ENCODE measurements at places on chromosomes 16 and 17.

DNA sequence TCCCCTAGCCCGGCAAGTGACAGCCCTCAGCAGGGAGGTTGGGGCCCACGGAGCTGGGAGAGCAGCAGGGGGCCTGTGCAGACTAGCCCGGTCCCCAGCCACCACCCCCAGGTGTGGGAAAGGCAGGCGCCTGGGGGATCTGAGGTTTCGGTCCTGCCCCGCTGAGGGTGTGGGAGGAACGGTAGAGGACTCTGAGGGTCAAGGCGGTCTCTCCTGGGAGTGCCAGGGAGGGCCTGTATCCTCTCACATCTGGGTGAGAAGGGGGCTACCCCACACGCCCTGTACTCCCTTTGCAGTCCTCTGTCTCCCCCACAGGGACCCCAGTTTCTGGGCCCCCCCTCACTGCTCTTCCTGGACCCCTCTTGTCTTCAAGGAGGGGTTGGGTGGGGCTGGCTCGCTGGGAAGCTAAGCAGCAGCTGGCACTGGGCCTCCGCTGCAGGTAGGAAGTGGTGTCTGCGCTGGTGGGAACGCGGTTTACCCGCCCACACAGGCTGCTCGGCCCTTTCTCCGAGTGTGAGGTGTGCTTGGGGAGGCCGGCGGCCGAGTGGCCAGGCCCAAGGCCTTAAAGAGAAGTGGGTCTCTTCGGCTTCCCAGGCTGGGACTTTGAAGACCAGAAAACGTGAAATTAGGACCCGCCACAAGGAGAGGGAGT, 15.4 kb downstream of the CD7 start:
- DNase-seq, result no peak
- no peak overlapping the region for H3K4me3 ChIP-seq
- no peak overlapping the region for H3K27ac ChIP-seq

- H3K4me1 ChIP-seq, result no peaks in the 10 kb centered on the region
- H3K27ac ChIP-seq, result no peak overlapping the region
- H3K4me3 ChIP-seq, result no peak overlapping the region
- no peaks in the 10 kb centered on the region for H3K36me3 ChIP-seq
Measured at GRCh38 chr17:44769647-44770084, 10.9 kb downstream of the ADAM11 start.

GRCh38 chr17:80860703-80861417, 130.8 kb upstream of the CHMP6 start:
- H3K36me3 ChIP-seq, result peaks cover 34% of the 10 kb centered on the region
- no peak for DNase-seq
- H3K4me1 ChIP-seq, result peaks cover 10% of the 10 kb centered on the region
- H3K27ac ChIP-seq, result no peak overlapping the region

DNA sequence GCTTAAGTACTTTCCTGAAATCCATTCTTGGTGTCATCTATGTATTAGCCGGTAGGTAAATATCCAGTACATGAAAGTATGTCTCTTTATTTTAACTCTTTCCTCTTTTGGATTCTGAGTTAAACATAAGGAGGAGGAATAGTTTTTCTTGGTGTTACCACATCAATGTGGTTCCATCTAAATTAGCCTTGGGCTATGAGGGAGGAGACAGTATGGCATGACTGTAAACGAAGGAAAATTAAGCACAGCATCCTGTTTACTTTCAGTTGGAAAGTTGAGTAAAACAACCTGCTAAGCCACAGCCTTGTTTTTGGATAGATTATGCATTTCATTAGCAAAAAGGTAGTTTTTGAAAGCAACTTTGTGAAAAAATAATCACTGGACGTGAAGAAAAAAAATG, 693.0 kb upstream of the SOX9 start:
- H3K27me3 ChIP-seq, result no peaks in the 10 kb centered on the region
- H3K27ac ChIP-seq, result no peak overlapping the region
- H3K4me3 ChIP-seq, result no peak overlapping the region
- DNase-seq, result no peak
- peaks cover 10% of the 10 kb centered on the region for H3K36me3 ChIP-seq

DNA sequence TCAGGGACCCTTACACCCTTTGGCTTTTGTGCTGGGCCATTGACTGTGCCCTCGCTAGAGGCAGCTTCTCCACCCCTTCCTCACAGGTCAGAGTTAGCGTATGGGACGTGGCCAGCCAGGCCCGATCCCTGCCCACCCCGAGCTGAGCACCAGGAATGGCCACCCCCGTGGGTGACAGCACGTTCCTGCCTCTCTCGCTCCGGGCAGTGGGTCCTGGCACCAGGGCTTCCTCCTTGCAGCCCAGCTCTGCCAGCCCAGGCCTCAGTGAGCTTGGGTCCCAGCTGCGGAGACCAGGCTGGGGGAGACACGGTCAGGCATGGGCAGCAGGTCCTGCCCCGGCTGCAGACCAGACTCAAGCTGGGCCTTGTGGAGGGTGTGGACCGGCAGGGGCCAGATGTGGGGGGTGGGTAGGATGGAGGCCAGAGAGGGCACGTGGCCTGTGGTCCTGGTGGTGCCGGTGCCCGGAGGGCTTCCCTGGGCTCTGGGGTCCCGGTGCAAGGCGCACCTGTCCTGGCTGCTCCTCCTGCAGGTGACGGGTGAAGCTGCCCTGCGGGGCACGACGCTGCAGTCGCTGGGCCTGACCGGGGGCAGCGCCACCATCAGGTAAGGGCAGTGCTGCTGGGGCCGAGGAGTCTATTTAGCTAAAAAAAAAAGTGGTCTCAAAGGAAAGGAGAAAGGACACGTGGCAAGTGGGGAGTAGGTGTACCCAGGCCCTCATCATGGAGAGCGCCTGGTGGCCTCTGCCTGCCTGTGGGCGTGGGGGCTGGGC, 18.2 kb downstream of the ASPSCR1 start:
- H3K36me3 ChIP-seq, result peaks cover 8% of the 10 kb centered on the region
- DNase-seq, result peak; percentile 13
- H3K27ac ChIP-seq, result no peak overlapping the region
- H3K4me3 ChIP-seq, result no peak overlapping the region
- H3K27me3 ChIP-seq, result no peaks in the 10 kb centered on the region

GRCh38 chr17:8905331-8905730, 37.9 kb upstream of the PIK3R6 start:
- no peaks in the 10 kb centered on the region for H3K4me1 ChIP-seq
- H3K27me3 ChIP-seq, result peaks cover 54% of the 10 kb centered on the region
- peak; percentile 24 for DNase-seq
- no peak overlapping the region for H3K4me3 ChIP-seq
- H3K36me3 ChIP-seq, result no peaks in the 10 kb centered on the region

DNA sequence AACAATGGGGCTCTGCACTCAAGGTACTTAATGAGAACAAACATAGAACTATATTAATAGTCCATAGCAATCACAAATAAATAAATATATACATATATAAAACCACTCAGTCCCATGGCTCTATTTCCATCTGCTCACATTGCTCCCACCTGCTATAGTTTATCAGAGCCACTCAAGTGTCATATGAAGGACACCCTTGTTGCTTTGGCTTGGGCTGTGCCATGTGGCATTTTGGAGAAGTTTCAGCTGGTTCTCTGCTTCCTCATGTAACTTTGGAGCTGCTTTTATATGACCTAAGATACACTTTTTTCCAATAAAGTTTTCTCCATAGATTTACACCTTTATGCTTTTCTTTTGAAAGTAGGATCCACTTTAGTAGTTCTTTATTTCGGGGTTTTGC, 126.4 kb downstream of the KCNJ2 start:
- H3K27me3 ChIP-seq, result no peaks in the 10 kb centered on the region
- no peak overlapping the region for H3K4me3 ChIP-seq
- no peak for DNase-seq

- DNase-seq, result no peak
- H3K4me3 ChIP-seq, result no peak overlapping the region
- peaks cover 45% of the 10 kb centered on the region for H3K4me1 ChIP-seq
- peaks cover 5% of the 10 kb centered on the region for H3K36me3 ChIP-seq
Measured at GRCh38 chr17:61284746-61285145, 114.9 kb upstream of the TBX2 start.

- peaks cover 22% of the 10 kb centered on the region for H3K4me1 ChIP-seq
- peaks cover 3% of the 10 kb centered on the region for H3K36me3 ChIP-seq
- H3K4me3 ChIP-seq, result peak overlapping the region; percentile 92
- DNase-seq, result no peak
- peaks cover 20% of the 10 kb centered on the region for H3K27me3 ChIP-seq
Measured at GRCh38 chr17:32443827-32444300, 446 bp upstream of the PSMD11 start.

DNA sequence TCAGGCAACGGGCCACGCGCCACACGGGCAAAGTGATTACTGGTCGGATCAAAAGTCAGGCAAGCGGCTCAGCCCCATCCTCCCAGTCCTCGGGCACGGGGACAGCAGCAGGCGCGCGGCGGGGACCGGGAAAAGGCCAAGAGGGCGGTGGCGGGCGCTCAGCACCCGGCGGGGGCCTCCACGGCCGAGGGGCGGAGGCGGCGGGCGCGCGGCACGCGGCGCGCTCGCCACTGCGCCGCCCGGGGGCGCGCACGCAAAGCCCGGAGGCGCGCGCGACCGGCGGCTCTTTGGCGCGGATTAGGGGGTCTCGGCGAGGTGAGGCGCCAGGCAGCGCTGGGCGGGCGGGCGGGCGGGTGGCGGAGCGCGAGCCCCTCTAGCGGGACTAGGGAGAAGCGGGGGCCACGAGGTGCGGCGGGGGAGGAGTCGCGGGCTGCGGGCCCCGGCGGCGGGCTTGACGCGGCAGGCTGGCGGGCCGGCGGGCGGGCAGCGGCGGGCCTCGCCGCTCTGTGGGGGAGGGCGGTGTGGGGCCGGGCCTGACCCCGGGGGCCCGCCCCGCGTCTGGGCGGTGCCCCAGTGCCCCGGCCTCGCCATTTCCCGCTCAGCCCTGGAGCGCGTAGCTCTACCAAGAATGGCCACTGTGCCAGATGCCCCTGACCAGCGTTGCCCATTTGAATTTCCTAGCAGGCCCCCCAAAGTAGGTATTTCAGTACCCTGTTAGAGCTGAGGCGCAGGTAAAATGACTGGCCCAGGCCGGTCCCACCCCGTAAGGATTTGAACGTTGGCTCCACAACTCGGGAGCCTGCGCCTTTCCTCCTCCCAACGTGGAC, at the start of the genes ACACA and TADA2A:
TSS of gene ACACA (minus strand) at position 202 of the 827 bp plus-strand sequence. CDS start 537 bp downstream, outside the sequence.
TSS of gene TADA2A (plus strand) at position 252 of the 827 bp plus-strand sequence. CDS start 4,480 bp downstream, outside the sequence.
- H3K4me3 ChIP-seq, result peak within 1 kb of the TSS; percentile 97
- peaks cover 6% of the 10 kb centered on the region for H3K36me3 ChIP-seq
- H3K27ac ChIP-seq, result peak within 1 kb of the TSS; percentile 95

DNA sequence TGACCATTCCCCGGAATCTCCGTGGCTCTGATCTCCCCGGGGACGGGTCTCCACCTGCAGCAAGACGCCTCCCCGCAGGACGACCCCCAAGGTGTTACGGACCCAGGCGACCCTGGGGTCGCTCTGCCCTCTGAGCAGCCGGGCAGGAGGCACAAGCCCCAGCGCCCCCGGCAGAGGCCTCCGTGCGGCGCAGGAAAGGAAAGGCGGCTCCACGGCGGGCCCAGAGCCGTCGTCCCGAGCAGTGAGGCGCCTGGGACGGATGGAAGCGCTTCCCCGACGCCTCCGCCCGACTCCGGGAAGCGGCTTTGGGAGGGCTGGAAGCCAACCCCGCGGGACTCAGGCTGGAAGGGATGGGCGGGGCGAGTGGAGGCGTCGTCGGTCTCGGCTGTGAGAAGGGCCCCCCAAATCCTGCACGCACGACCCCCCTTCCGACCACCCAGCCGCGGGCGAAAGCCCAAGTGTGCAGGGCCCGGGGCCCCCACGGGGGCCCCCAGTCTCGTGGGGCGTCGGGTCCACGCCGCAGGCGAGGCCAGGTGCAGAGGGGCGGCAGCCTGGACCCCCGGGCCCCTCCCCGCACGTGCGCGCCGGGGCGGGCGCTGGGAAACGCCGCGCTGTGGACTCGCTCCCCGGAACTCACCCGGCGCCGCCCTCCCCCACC, 32.7 kb upstream of the RPH3AL start:
- H3K27ac ChIP-seq, result no peak overlapping the region
- DNase-seq, result peak; percentile 36
- peak overlapping the region; percentile 64 for H3K4me3 ChIP-seq
- H3K4me1 ChIP-seq, result peaks cover 34% of the 10 kb centered on the region
- no peaks in the 10 kb centered on the region for H3K36me3 ChIP-seq
- H3K27me3 ChIP-seq, result peaks cover 23% of the 10 kb centered on the region

DNA sequence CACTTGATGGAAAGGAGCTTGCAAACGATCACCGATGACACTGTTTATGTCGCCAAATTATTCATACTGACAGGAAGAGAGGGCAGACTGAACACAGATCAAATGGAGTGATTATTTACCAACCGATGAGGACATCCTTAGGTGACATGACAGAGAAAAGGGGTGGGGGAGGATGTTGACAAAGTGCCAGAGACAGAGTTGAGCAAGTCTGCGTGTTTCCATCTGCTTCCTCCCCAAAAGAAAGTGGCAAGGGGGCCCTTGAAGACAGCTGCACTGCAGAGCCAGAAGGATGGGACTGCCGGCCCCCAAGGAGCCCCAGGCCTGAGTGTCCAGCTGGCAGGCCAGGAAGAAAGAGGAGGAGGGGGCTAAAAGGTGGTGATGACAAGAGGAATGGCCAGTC, 191.0 kb upstream of the RPL38 start:
- H3K4me3 ChIP-seq, result no peak overlapping the region
- H3K4me1 ChIP-seq, result peaks cover 15% of the 10 kb centered on the region
- peaks cover 70% of the 10 kb centered on the region for H3K27me3 ChIP-seq

DNA sequence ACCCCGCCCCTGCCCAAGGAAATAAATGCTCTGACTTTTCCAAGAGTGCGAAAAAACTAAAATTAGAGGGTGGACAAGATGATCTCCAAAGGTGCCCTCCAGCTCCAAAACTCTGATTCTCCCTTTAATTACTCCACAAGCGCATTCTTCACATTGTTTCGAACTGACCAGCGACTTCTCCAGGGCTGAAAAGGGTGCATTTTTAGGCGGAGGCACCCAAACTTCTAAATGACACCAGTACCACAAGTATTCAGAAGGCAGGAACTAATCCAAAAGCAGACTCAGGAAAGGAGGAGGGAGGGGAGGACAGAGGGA, 750 bp downstream of the ZFHX3 start:
- H3K4me3 ChIP-seq, result peak overlapping the region; percentile 77
- H3K27me3 ChIP-seq, result no peaks in the 10 kb centered on the region
- peak overlapping the region; percentile 95 for H3K27ac ChIP-seq
- peaks cover 61% of the 10 kb centered on the region for H3K4me1 ChIP-seq

- H3K4me1 ChIP-seq, result peaks cover 7% of the 10 kb centered on the region
- H3K4me3 ChIP-seq, result no peak overlapping the region
- no peaks in the 10 kb centered on the region for H3K36me3 ChIP-seq
- no peak for DNase-seq
- H3K27ac ChIP-seq, result no peak overlapping the region
Measured at GRCh38 chr17:7992516-7992915, 9.9 kb upstream of the GUCY2D start.

DNA sequence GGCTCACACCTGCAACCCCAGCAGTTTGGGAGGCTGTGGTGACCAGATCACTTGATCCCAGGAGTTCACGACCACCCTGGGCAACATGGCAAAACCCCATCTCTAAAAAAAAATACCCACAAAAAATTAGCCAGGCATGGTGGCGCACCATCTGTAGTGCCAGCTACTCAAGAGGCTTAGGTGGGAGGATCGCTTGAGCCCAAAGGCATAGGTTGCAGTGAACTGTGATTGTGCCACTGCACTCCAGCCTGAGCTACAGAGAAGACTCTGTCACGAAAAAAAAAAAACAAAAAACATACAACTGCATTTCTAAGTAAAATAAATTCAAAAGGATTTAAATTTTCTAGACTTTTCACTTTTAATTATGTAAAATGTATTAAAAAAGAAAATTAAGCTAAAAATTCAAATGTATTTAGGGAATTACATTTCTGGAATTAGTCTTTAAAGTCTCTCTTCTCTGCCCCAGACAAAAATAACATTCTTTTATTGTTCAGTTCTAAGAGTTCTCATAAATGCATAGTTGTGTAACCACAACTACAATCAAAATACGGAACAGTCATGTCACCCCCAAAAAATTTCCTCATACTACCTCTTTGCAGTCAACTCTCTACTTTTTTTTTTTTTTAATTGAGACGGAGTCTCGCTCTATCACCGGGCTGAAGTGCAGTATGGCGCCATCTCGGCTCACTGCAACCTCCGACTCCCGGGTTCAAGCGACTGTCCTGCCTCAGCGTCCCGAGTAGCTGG, 14.1 kb downstream of the FAM222B start:
- DNase-seq, result no peak
- peaks cover 11% of the 10 kb centered on the region for H3K36me3 ChIP-seq
- no peaks in the 10 kb centered on the region for H3K27me3 ChIP-seq
- H3K4me1 ChIP-seq, result peaks cover 1% of the 10 kb centered on the region
